Left colon (tissue), 2 donors: ENCODE measurements at places on chromosomes 1 and 21.
A peak's percentile ranks its signal among the peaks of the same experiment; 100 is the strongest.

DNA sequence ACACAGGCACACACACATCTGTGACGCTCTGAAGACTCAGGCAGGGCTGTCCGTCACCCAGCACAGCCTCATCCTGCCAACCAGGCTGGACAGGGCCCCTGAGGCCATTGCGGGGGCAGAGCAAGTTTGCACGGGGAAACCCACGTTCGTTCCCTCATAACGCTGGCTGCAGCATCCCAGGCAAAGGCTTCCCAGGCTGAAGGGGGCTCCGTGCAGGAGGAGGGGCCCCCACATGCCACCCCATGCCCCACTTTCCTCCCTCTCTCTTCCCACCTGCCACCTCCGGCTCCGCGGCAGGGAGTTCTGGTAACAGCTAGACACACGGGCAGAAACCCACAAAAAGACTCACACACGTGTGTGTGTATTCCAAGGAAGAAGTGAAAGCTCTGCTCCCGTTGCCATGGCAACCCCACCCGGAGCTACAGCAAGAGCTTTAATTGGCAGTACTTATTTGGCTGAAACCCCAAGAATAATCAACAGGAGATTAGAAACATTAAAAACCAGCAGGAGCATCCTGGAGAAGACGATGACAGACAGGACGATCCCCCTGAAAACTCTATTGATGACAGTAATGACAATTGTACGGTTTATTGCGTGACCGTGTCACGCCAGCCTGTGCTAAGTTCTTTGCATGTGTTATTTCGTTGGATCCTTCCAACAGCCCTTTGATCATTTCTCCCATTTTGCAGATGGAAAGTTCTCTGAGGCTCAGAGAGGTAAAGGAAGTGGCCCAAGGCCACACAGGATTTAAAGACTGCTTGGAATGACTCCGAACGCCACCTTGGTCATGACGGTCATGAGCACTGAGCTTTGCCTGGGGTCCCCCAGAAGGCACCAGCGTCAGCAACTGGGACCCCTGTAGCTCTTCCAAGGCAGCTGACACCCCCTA lies 247.1 kb downstream of the NPHP4 start:
- DNase-seq: peak; percentile 9

DNA sequence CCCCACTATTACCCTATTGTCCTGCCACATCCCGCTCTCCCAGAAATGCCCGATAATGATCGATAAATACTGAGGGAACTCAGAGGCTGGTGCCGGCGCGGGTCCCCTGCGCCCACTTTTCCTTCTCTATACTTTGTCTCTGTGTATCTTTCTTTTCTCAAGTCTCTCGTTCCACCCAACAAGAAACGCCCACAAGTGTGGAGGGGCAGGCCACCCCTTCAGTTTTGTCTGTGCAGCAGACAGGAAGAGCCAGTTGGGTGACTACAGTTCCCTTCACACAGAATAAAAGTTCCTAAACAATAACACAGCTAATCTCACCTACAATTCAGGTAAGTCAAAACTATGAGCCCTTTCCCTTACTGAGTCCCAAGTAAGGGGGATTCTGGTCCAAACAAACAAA lies 423.7 kb downstream of the SMYD3 start:
- DNase-seq: no peak

DNA sequence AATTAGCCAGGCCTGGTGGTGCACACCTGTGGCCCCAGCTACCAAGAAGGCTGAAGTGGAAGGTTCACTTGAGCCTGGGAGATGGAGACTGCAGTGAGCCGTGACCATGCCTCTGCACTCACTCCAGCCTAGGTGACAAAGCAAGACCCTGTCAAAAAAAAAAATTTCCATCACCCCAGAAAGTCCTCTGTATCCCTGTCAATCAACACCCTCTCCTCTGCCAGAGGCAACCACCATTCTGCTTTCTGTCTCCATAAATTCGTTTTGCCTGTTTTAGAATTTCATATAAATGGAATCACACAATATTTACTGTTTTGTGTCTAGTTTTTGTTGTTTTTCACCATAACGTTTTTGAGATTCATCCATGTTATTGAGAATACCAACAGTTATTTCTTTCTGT lies 141.6 kb upstream of the SLC45A1 start:
- DNase-seq: no peak

DNA sequence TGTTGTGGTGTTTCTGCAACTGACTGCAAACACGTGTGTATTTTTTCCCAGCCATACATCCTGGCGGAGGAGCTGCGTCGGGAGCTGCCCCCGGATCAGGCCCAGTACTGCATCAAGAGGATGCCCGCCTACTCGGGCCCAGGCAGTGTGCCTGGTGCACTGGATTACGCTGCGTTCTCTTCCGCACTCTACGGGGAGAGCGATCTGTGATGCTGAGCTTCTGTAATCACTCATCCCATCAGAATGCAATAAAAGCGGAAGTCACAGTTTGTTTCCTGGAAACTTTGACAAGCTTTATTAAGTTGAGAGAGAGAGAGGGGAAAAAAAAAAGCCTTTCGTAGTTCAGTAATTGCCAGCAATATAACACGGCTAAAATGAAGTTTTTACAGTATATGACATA lies 32.7 kb upstream of the MTR start:
- no peak for DNase-seq

DNA sequence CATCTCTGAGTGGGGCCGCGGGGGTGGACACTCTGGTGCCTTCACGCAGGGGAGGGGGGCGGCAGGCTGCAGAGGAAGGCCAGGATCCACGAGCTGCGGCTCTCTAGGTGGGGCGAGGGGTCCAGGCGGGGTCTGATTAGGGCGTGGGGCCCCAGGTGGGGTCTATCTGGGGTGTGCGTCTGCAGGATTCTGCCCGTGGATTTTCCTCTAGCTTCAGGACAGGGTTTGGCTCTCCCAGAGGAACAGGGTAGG lies 6.3 kb downstream of the JMJD4 start:
- DNase-seq: no peak

DNA sequence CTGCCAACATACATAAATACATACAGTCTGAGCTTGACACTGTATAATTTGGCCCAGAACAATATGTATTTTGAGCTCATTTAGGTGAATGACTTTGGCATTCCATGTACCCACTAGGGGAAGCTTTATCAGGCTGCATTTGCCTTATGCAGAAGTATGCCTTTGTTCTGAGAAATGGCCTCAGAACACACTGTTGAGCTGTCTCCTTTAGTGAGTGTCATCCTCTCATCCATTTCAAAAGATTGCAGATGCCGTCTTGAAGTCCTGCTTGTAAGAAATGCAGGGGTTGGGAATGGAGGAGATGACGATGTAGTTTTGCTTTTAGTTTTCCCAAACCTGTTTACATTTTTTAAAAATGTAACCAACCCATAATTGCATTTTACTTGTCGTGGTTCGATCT lies 14.8 kb upstream of the NBL1 start:
- no peak for DNase-seq

DNA sequence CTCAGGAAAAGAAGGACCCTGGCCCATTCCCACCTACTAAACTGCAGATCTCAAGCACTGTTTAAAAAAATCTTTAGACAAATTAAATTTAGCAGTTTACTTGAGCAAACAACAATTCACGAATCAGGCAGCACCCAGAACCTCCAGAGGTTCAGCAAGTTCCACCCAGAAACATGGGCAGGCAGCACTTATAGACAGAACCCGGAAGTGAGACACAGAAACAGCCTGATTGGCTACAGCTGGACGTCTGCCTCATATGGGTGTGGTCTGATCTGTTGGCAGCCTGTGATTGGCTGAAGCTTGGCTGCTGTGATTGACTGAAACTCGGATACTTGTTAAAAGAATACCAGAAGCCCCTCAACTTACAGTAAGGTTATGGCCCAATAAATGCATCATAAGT lies 34.7 kb upstream of the COL6A2 start:
- DNase-seq: no peak

DNA sequence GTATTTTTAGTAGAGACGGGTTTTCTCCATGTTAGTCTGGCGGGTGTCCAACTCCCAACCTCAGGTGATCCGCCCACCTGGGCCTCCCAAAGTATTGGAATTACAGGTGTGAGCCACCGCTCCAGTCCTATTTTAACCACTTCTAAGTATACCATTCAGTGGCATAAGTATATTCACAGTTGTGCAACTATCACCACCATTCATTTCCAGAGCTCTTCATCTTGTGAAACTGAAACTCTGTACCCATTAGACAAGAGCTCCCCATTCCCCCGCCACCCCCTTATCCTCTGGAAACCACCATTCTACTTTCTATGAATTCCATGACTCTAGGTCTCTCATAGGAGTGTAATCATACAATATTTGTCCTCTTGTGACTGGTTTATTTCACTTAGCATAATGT lies 40.2 kb upstream of the CAMTA1 start:
- no peak for DNase-seq

DNA sequence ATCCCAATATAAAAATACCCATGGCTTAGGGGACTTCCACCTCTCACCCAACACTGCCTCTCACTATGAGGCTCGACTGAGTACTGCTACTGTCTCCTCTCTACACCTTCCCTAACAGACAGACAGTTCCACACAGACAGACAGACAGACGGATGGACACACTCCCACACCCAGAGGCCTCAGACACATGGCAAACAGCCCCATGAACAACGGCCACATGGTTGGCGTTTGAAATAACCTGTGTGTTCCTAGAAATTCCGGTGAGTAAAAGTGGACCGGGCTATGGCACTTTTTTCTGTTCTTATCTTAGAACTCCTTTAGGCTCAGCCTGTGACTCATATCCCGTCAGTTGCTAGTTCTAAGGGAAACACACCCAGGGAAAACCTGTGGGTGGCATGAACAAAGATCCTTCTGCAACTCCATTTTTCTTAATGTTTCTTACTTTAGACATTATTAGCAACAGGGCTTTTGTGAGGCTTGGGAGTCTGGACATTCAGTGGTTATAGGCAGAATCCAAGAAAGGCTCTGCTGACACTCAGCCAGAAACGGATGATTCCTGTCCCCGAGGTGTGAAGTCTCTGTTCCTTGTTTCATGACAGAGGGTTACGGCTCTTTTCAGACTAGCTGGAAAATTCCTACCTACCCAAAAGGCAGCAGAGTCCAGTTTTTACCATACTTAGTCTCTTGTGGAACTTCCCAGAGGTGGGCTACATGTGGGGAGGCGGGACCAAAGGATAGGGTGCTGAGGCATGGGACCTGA lies 90.5 kb upstream of the TLR5 start:
- DNase-seq: no peak

DNA sequence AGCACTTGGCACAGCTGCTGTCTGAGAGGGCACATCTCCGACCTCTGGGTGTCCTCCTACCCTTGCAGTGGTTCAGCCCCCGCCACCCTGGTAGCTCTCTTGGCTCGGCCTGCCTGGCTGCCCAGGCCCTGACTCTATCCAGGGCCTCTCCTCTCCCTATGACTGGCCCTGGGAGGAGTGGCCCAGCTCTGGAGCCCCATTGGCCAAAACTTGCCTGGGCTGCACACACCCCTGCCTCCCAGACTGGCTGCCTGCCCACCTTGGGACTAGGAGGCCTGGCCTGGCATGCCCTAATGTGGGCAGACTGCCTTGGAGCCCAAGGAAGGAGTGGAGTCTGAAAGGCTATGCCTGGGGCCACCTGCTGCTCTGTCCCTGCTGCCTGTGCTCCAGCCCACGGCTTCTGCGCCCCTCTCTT lies 33.6 kb downstream of the ACOT11 start:
- DNase-seq: peak; percentile 84

DNA sequence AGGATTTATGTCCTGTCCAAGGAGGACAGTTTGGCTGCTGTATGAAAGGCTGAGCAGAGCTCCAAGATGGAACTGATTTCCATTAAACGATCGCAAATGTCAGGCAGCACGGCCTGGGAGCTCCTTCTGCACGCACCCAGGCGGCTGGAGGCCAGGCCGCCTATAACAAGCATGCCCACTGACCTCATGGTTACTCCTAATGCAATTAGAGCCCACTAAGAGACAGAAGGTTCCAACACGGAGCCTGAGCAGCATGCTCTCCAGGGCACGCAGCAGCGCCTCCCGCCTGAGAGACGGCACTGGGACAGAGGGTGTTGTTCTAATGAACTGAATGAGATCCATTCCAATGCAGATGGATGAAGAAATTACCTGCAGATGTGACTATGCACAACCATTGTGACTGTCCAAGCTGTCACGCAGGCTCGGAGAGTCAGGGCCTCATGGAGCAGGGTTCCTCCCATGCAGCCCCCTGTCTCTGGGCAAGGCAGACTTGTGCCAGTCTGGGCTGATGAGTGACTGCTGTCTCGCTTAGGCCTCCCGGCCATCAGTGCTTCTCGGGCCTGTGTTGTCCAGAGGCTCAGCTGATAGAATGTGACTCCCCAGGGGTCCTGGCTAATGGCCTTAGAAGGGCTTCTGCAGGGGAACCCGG lies 25.2 kb upstream of the CDCA8 start:
- DNase-seq: no peak

GRCh38 chr21:41091616-41092015 lies 76.3 kb upstream of the BACE2 start:
- no peak for DNase-seq

DNA sequence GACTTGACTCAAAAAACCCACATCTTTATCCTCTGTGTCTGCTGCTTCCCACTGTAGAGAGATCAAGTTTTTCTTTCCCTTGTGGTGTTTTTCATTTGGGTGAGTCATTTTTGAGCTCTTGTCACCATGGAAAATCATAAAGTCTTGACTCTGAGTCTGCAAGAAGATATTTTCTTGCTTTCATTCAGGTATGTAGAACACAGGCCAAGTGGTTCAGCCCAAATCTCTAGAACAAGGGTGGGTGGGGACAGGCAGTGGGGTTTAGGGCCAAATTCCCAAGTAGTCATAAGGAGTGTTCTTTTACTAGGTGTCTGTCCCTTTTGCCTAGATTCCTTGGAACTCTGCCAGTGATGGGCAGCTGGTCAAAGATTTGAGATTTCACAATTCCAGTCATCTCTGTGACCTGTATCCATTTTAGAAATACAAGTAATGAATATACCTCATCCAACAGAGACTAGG lies 21.5 kb upstream of the ARHGAP29 start:
- no peak for DNase-seq

- peak; percentile 49 for DNase-seq
These were observed 153.3 kb upstream of the SGIP1 start for GRCh38 chr1:66380452-66381212.

- DNase-seq: no peak
These were observed 100.8 kb downstream of the C1orf21 start for GRCh38 chr1:184487531-184488193.

- DNase-seq: no peak
These were observed 5.7 kb upstream of the OR2L5 start for GRCh38 chr1:248007778-248008177.

- DNase-seq: no peak
These were observed 129.5 kb downstream of the TENT5C start for GRCh38 chr1:117735045-117735992.

GRCh38 chr1:182143825-182144645 lies 82.5 kb upstream of the ZNF648 start:
- peak; percentile 83 for DNase-seq

GRCh38 chr1:17116643-17117042 lies 2.6 kb downstream of the PADI2 start:
- no peak for DNase-seq

GRCh38 chr1:220804202-220804586 lies 17.5 kb downstream of the MTARC1 start:
- no peak for DNase-seq
